ENCODE measurements at places on chromosomes 12 and 14.

GRCh38 chr12:126676434-126676833 is 1590.5 kb upstream of the TMEM132C start:
- DNase-seq = no peak

DNA sequence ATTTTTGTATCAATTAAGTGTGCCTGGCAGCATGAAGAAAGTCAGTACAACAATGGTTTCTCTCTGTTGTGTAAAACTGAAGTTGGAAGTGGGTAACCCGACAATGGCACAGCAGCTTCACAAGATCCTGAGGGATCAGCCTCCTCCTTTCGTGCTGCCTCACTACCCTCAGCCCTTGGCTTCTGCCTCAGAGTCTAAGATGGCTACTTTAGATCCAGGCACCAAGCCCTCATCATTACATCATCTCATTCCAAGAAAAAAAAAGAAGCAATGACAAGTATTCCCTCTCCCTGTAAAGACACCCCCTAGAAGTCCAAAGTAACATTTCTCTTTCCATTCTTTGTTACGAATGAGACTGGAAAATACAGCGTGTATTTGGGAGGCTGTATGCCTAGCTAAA is 92.6 kb downstream of the DNAI7 start:
- no peak for DNase-seq

GRCh38 chr12:127260999-127261398 is 1006.0 kb upstream of the TMEM132C start:
- DNase-seq = no peak

- peak; percentile 94 for DNase-seq
Observed at GRCh38 chr14:59188461-59189090, at the start of gene DAAM1. Gene DAAM1, plus strand, starts transcription at chr14:59188667. Its CDS starts 74,811 bp downstream, at chr14:59263478.

DNA sequence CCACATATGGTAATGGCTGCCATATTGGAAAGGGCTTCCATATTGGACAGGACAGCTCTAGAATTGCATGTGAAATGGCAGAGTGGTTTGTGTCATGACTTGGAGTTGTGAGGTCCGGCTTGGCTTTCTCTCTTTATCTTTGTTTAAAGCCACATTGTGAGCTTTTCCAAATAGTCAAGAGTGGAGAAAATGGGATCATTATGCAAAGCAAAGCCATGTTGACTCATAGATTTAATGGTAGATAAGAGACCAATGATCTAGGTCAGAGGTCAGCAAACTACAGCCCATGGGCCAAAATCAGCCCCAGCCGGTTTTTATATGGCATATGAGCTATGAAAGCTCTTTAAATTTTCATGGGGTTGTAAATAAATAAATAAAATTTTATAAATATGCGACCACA is 449.1 kb downstream of the BCL11B start:
- no peak for DNase-seq

DNA sequence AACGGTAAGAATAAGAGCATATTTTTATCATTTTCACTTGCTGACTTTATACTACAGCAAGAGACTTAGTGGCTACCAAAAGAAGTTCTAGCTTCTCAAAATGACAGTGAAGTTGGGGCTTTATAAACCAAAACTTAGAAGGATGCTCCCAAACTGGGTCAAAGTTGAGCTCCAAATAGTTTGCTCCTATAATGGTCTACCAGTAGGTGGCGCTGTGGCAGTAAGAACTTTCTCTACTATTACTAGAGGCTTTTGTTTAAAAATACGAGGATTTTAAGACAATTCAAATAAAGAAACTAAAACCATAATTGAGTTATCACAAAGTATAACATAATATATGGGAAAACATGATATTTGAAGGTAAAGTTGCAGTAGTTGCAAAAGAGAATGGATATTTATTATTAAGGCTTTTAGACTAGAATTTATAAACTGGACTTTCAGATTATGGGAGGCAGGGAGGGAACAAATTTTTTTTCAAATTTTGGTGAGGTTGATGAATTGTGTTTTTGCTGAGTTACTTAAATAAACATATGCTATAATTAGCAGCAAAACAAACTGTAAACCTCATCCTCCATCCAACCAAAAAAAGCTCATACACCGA is 75.0 kb downstream of the TGFB3 start:
- DNase-seq = no peak

All from NCI-H187 (cell line).